Fibroblast of the aortic adventitia (primary cell): ENCODE measurements at places on chromosomes 16 and 17.

DNA sequence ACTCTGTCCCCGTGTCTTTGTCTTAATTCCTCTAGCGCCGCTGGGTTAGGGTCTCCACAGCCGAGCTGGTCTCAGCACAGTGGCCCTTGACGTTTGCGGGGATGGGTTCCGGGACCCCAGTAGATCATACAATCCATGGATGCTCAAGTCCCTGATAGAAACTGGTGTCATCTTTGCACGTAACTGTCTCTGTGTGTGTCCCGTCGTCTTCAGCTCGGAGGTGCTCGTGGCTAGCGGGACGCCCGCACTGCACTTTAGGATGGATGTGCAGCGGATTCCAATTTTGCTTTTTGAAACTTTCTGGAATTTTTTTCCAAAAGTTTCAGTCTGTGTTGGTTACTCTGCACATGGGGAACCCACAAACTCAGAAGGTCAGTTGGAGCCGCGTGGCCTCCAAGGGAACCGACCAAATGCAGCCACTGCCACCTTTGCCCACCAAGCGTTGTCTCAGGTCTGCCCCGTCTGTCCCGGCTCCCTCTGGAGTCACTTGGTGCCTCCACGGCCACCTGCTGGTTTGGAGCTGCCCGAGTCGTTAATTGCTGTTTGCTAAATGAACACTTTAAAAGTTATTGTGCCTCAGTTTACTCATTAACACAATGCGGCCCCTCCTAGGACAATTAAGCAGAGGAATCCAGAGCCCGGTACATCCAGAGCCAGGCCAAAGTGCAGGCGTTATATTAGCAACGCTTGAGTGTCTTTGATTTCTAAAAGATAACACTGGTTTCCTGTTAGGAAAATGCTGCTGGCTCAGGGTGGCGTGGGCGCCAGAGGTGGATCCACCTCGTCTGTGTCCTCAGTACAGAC lies 5.3 kb upstream of the DPEP1 start:
- no peak for DNase-seq

GRCh38 chr16:82265809-82266208 lies 95.8 kb upstream of the MPHOSPH6 start:
- no peak for DNase-seq

DNA sequence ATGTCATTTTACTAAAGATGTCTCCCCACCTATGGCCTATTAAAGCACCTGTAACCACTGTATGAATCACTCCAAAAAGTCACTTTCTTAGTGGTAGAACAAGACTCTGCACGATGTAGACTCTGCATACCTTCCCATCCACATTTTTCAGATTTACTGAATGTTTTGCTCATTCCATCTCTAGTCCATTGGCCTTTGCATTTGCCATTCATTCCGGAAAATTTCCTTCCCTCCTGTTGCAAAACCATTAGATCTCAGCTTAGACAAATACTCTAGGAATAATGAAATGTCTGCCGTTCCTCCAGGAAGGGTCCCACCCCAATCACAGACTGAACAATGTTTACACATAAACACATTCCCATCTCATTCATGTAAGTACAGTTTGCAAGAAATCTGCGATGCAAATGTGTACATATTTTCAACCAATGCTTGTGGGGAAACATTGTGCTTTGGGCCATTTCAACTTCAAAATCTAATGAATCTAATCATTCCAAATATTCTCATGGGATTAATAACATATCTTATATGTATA lies 146.3 kb upstream of the XYLT1 start:
- no peak for DNase-seq

GRCh38 chr17:56431736-56432135 lies 161.8 kb upstream of the NOG start:
- DNase-seq = no peak

- DNase-seq = peak; percentile 96
These were observed 24.0 kb downstream of the LIMD2 start for GRCh38 chr17:63675607-63676546.

GRCh38 chr17:10726196-10726595 lies 3.6 kb downstream of the TMEM220 start:
- no peak for DNase-seq
